ENCODE measurements at places on chromosomes 11 and 22. TPM values are rescaled to one million over a fixed set of nuclear protein-coding genes. Genes with fewer than 3 reads are reported as not detected.

Gene MUC2
- total RNA-seq, result not detected

Gene CYTH4
- 0.32 TPM for total RNA-seq

Gene GLYAT
- not detected for total RNA-seq

Gene DEFB131B
- not detected for total RNA-seq

Gene PACSIN2
- 32.0 TPM for total RNA-seq

Gene PANX3
- not detected for total RNA-seq

Gene PHF21B
- total RNA-seq, result under 0.01 TPM

Gene SPDYC
- not detected for total RNA-seq

Gene DSCAML1
- under 0.01 TPM for total RNA-seq

Gene PKDREJ
- 0.09 TPM for total RNA-seq

Gene TEX54
- total RNA-seq, result not detected

Gene OR52N5
- total RNA-seq, result not detected

Gene LPXN
- total RNA-seq, result 1.9 TPM

Gene ELMOD1
- total RNA-seq, result under 0.01 TPM

Gene XRCC6
- total RNA-seq, result 251 TPM

Gene TRIM64
- total RNA-seq, result not detected

Gene DUSP18
- 11.5 TPM for total RNA-seq

Gene LRRC4C
- total RNA-seq, result 0.17 TPM

Gene TRIM48
- total RNA-seq, result not detected

Gene GLB1L3
- total RNA-seq, result not detected

Gene TMEM184B
- 15.4 TPM for total RNA-seq

Gene RAB39A
- total RNA-seq, result not detected

Gene FOLR1
- not detected for total RNA-seq

Gene ANGPTL5
- total RNA-seq, result 0.63 TPM

Gene SMIM35
- not detected for total RNA-seq

Gene PTPN5
- not detected for total RNA-seq

Gene SMTNL1
- not detected for total RNA-seq

Gene LINC01488
- total RNA-seq, result not detected

Gene C11orf91
- total RNA-seq, result not detected

Gene C11orf42
- not detected for total RNA-seq

Gene MYEOV
- 4.9 TPM for total RNA-seq

Gene CCDC157
- 1.4 TPM for total RNA-seq

Gene CXCR5
- total RNA-seq, result not detected

Gene DCDC1
- 0.34 TPM for total RNA-seq

Gene MYOD1
- total RNA-seq, result not detected

Gene BRSK2
- total RNA-seq, result 0.16 TPM

Gene CALCA
- total RNA-seq, result not detected

Gene PANX2
- 0.52 TPM for total RNA-seq

Gene C11orf97
- total RNA-seq, result not detected

Gene SCGB1D2
- not detected for total RNA-seq

Gene SCN2B
- 0.43 TPM for total RNA-seq

Gene OR51E2
- total RNA-seq, result not detected

Gene PNPLA3
- total RNA-seq, result 1.7 TPM

Gene PGM2L1
- total RNA-seq, result 1.6 TPM

Gene GPHA2
- not detected for total RNA-seq

Gene ARHGAP42
- total RNA-seq, result 3.9 TPM

Gene SLC37A2
- total RNA-seq, result 1.6 TPM

Gene GTSE1
- 0.95 TPM for total RNA-seq

Gene RIBC2
- 0.32 TPM for total RNA-seq

Gene KCNJ1
- under 0.01 TPM for total RNA-seq

Gene GGT5
- total RNA-seq, result 1.2 TPM

Gene DBX1
- not detected for total RNA-seq

Gene P2RX6
- total RNA-seq, result 2.6 TPM

Gene MPPED1
- not detected for total RNA-seq

Gene MIOX
- total RNA-seq, result not detected

Gene CCDC34
- total RNA-seq, result 4.3 TPM

Gene SLC1A2
- total RNA-seq, result 2.7 TPM

Gene PI4KA
- 22.5 TPM for total RNA-seq

All from bronchial smooth muscle cell (primary cell).